ENCODE measurements at places on chromosomes 6 and 20.

- DNase-seq: no peak
Measured at GRCh38 chr6:3383525-3383924, 73.3 kb downstream of the SLC22A23 start.

DNA sequence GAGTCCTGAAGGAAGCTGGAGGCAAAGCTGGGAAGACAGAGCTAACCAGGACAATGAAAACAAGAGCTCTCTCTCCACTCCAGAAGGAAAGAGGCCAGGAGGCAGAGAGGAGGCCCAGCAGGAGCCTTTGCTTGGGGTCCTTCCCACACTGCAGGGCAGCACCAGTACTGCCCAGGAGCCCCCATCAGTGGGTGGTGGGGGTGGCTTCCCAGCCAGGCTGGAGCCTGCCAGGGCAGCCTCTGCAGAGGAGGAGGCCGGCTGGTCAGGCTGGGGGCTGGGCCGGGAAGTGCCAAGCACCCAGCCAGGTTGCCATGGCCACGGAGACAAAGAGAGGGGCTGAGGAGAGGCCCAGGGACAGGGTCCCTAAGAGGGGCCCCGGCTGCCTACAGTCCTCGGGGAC, 33.4 kb downstream of the PREX1 start:
- no peak for DNase-seq

GRCh38 chr6:168189200-168190013, 110.4 kb upstream of the FRMD1 start:
- no peak for DNase-seq

DNA sequence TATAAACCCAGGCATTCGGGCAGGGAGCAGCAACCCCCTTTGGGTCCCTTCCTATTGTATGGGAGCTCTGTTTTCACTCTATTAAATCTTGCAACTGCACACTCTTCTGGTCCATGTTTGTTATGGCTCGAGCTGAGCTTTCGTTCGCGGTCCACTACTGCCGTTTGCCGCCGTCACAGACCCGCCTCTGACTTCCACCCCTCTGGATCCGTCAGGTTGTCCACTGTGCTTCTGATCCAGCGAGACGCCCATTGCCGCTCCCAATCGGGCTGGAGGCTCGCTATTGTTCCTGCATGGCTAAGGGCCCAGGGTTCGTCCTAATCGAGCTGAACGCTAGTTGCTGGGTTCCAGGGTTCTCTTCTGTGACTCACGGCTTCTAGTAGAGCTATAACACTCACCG, 111.3 kb downstream of the TMEM170B start:
- no peak for DNase-seq

GRCh38 chr6:133202610-133203343, 38.4 kb upstream of the EYA4 start:
- DNase-seq: no peak

GRCh38 chr20:35731862-35732643, 10.0 kb downstream of the RBM39 start:
- DNase-seq: no peak

DNA sequence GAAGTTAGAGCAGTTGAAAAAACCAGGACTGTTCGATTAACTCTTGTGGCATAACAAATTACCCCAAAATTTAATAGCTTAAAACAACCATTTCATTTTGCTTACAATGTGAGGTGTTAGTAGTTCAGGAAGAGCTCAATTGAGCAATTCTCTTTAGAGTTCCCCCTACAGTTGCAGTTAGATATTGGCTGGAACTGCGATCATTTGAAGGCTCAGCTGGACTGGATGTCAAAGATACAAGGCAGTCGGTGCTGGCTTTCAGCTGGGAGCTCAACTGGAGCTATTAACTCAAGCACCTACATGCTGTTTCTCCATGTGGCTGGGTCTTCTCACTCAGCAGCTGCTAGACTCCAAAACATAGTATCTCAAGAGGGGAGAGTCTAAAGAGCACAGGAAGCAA, 96.0 kb upstream of the LOC128125822 start:
- no peak for DNase-seq

DNA sequence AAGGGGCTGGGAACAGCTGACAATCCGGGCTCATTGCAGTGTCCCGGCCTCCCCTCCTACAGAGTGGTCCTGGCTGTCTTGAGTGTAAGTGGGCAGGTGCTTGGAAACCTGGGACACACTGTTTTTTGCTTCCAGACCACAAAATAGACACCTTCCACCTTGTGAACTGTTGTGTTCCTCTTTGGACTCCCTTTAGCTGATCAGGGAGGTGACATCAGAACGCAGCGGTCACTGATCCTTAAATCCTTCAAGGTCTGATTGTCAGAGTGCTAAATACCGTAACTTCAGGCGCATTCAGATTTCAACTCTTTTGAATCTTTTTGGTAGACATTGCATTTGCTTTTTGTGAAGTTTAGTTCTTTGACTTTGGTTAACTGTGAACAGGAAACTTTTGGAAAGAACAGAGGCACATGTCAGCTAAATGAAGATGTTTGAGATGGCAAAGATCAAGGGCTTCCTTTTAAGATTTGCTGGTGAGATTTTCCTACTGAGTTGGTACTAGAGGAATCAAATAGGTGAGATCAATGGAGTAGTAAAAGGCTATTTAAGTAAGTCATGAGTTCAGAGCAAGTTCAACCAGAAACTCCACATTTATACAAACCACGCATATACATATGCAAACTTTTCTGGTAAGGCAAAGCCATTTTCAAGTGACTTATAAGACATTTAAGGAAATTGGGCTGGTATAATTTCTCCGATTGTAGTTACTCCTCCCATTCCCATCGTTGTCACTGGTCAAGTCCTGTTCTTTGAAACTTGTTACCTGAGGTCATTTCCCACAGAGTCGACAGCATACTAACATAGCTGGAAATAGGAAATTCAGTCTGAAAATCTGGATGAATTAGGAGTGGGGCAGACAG, 6.3 kb downstream of the PPP1R3G start:
- no peak for DNase-seq

DNA sequence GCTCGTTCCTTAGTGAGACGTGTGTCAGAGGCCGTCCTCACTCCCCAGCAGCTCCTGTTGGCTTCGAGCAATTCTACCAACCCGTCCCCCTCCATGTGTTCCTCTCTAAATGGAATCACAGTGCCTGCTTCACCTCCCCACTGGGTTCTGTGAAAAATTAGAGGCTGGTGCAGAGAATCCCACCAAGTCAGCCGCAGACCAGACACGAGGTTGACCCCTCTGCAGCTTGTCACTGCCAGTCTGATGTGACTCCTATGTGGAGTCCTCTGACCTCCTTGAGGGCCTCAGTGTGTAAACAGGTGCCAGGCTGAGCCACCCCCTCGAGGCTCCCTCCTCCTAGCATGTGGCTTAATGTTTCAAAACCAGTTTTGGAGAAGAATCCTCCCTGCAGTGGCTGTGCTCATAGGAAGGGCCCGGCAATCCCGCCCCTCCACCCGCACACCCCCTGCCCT, 12.6 kb upstream of the IRF4 start:
- no peak for DNase-seq

- DNase-seq: no peak
Measured at GRCh38 chr6:29909985-29910384, 32.3 kb upstream of the HLA-A start.

- DNase-seq: peak; percentile 80
Measured at GRCh38 chr6:36759148-36759759, 61.6 kb downstream of the RAB44 start.

DNA sequence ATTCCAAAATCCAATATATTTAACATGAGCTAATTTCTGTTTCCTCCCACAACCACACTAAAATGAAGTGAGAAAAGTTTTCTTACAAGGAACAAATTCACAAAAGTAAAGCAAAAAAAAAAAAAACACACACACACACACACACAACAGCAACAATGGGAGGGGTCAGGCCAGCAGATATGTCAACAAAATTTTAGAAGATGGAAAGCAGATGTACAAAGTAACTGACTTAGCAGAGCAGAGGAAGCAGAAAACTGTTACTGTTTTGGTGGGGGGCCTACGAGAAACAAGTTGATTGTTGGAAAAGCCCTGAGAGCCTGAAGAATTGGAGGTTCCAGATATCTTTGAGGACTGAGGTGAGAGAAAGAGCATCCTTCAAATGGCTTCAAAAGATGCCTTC, 11.7 kb downstream of the EPB41L2 start:
- DNase-seq: no peak

DNA sequence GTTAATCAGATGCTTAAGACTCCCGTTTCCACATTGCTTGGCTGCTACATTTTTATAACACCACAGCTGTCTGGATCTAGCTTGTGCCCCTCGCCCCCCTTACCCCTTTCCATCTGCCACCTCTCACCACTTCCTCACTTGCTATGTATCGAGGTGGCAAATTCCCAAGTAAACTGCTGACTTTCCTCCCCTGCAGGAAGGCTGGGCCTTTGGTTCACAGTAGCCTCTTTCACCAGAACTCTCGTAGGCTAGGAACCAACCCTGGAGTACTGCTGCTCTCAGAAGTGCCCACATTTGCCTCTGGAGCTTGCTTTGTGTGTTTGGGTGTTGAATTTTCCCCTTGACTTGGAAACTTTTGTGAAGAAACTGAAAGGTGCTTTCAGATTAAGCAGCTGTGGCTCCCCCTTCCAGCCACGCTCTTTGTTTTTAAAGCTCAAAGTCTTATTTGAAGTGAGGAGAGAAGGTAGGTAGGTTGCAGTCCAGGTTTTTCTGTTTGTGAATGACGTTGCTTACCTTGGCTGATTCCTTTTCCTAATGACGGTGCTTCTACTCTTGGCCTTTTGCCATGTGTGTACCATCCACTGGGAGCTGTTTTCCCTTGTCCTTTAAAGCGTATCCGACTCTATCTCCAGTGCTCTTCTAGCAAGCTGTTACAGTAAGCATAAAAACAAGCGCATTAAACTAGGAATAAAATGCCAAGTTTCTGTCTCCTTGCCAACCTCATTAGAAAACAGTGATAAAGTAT, 90.4 kb downstream of the CARMIL1 start:
- DNase-seq: no peak

DNA sequence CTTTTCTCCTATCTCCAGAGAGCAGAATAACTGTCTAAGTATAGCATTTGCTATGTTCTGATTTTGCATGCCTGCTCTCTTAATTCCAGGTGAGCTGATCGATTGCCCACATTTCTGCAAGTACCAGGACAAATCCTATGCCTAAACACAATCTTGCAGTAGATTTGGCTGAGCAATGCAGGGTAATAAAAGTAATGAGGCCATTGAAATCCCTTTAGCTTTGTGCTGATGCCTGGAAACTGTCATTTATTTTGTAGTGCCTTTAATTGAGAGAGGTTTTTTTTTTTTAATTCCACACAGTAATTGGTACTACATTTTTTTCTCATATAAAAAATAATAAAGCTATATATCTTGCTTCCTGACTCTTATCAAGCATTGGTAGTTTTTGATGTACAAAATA, 252.3 kb downstream of the NKAIN2 start:
- no peak for DNase-seq

DNA sequence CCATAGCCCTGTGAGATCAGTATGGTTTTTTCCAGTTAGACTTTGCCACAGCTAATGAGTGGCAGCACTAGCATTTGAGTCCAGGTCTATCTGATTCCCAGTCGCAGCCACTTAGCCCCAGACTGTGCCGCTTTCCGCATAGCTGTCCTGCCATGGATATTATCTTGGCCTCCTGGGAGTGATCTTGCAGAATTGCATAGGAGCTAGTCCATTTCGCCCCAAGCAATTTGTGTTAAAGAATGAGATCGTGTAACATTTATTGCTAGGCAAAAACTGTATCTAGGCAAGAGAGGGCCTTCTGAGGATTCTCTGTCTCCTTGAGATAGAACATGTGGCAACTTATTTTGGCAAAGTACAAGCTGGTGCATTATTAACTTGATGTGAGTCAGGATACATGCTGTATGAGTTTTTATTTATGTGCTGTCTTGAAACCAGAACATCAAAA, 74.2 kb downstream of the EZR start:
- DNase-seq: no peak

DNA sequence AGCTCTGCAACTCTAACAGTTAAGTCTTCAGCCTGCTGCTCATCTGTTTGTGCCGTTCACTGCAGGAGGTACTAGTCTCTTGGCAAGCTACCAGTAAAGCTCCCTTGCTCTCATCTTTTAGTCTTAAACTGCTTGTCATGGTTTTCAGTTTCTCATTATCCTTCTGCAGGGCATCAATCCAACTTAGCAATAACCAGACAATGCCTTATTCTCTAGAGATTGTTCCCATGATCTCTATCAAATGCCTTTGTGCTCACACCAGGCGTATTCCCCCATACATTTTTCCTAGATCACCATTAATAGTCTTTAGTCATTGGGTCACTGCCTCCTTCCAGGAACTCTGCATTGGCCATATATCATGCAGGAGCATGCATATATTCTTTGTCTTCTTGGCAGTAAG, 171.3 kb downstream of the GRM1 start:
- DNase-seq: no peak

DNA sequence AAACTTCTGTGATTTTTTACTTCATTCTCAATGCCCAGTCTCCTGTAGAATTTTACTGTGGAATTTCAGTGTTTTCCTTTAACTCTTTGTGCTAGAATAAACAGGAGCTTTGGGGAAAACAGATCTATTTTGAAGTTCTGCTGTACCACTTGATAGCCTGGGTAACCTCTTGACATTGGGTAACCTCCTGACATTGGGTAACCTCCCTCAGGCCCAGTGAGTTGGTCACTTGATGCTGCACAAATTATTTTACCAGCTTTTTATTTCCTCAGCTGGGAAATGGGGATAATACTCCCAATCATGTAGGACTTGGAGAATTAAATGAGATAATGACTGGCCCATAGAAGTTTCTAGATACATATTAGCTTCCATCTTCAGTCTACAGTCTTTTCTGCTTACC, 137.3 kb upstream of the TOP1 start:
- no peak for DNase-seq

DNA sequence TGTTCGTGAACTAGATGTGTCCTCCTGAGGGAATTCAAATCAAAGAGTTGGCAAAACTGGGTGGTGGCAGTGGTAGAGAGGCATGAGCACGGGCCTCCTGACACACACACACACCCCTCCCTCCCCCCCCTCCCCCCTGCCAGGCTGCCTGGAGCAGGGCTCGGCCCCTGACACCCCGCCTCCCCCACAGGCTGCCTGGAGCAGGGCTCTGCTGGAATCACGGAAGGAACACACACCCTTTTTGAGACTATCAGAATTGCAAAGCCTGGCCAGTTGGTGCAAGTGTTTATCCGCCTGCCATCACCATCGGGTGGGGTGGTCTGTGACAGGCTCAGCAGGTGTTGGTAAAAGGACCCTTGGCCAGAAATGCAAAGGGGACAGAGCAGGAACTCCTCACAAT, 59.0 kb downstream of the FAM120B start:
- DNase-seq: no peak

DNA sequence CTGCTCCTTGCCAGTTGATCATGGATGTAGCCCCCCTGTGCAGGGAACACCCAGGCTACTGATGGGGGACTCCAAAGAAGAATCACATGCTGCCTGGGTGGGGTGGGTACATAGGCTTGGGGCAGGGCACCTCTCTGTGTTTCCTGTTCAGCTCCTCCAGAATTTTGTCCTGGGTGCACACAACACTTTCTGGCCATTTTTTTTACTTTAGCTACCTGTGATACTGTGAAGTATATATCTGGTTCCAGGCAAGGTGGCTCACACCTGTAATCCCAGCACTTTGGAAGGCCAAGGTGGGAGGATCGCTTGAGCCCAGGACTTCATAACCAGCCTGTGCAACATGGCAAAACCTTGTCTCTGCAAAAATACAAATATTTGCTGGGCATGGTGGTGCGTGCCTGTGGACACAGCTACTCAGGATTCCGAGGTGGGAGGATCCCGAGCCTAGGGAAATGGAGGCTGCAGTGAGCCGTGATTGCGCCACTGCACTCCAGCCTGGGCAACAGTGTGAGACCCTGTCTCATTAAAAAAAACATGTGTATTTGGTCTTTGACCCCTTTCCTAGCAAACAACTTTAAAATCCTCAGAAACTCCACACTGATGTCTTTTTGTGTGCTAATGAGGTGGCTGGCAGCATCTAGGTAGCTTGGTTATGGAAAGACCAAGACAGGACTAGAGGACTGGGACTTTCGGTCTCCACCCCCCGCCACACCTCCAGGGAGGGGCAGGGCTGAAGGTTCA, 14.1 kb downstream of the SLC4A11 start:
- no peak for DNase-seq

Measured in stimulated activated CD4-positive, alpha-beta T cell treated with anti-CD3 and anti-CD28 coated beads, Interleukin-1b, Interleukin-23, amount 100 ng/mL, for 1 hour (primary cell).